Panc1 (cell line): ENCODE measurements at places on chromosomes 1 and 21.

GRCh38 chr1:227268943-227269342, 49.3 kb downstream of the CDC42BPA start:
- peak; percentile 5 for DNase-seq

DNA sequence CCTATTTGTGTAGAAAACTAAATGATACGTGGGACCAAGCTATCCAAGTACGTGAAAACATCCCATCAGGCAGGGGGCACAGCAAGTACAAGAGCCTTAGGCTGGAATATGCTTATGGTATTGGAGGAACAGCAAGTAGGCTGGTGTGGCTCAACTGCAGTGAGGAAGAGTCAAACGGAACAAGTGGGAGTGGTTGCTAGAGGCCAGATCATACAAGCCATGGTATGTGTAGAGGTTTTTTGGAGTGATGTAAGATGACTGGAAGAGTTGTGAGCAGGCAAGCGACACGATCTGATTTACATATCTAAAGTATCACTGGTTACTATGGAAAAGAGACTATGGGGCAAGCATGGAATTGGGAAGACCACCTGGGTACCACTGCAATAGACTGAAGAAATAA, 27.8 kb downstream of the ELK4 start:
- no peak for DNase-seq

DNA sequence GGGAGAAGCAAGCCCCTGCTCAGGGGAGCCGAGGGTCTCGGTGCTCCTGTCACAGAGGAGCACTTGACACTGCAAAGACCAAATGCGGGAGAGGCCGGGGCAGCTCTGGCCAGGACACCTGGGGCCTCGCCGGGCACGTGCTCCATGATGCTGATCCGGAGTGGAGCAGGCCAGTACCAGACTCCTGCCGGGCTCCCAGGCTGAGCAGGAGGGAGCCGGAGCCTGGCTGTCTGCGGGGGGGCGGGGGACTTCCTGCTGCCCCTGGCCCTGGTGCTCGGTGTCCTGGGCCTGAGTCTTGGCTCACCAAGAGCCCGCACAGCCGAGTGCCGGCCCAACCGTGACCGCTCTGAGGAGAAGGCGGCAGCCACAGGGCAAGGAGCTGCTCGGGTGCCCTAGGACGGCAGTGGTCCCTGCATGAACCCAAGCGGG, 38.5 kb upstream of the TMEM52 start:
- no peak for DNase-seq

GRCh38 chr1:111990878-111991718, 1.6 kb upstream of the KCND3 start:
- no peak for DNase-seq

DNA sequence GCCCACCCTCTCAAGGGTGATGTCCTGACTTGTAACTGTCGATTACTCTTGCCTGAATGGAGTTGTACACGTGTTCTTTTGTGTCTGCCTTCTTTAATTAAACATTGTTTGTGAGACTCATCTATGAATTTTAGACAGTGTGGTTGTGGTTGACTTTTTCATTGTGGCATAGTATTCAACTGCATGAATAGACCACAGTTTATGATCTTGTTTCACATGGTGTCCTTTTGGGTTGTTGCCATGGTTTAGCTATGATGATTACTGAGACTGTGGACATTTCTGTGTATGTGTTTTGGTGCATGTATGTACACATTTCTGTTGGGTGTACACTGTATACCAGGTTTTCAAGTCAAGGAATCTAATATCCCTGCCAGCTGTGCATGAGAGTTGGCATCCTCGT, 30.1 kb downstream of the PRMT2 start:
- DNase-seq, result no peak

DNA sequence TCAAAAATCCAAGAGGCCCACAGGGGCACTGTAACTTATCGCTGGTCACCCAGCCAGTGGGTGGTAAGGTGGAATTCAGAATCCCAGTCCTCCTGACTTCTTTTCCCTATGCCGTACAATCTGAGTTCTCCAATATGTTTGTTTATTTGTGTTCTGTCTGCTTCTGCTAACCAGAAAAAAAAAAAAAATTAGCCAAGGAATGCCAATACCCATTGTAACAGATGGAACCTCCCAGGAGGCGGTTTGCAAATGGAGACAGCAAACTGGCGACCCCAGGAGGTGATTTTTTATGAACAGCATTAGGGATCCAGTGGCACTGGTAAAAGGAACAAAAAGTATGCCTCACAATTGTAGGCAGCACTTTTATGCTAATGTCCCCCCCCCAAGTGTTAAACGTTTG, 189.0 kb upstream of the FGGY start:
- DNase-seq, result no peak

- no peak for DNase-seq
These were observed 7.7 kb upstream of the PPM1J start for GRCh38 chr1:112722601-112723510.

DNA sequence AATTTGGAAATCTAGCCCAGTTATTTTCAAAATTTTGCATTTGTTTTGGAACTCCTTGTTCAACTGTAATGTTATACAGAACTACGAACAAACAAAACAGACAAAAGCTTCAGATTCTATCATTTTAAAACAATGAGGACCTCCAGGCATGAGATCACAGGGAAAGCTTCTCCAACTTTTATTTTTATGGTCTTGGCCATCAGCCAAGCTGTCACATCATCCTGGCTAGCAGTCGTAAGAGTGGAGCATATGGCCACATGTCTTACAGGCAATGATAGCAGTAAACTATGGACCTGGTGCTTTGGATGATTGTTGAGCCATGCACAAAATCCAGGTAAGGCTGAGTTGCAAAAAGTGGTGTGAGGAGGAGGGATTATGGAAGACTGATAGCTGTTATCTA, 299.6 kb downstream of the LMX1A start:
- no peak for DNase-seq

GRCh38 chr1:63804829-63805484, 31.1 kb downstream of the ROR1 start:
- DNase-seq, result no peak

- DNase-seq, result no peak
These were observed 11.5 kb downstream of the MCOLN2 start for GRCh38 chr1:84985365-84985764.

DNA sequence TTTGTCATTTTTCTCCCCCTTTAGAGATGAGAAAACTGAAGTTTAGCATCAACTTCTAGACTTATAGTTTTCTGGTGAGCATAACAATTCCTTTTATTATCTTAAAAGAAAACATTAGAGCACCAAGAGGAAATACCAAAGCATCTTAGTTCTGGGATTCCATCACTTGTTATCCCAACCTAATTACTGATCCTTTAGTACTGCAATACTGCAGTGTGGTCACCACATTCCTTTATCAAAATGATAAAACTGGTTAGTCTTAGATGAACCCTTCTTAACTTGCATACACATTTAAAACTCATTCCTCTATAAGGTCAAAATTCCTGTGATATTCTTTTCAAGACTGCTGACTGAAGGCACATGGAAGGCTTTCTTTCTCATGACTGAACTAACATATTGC, 23.1 kb downstream of the SOD1 start:
- DNase-seq, result no peak

DNA sequence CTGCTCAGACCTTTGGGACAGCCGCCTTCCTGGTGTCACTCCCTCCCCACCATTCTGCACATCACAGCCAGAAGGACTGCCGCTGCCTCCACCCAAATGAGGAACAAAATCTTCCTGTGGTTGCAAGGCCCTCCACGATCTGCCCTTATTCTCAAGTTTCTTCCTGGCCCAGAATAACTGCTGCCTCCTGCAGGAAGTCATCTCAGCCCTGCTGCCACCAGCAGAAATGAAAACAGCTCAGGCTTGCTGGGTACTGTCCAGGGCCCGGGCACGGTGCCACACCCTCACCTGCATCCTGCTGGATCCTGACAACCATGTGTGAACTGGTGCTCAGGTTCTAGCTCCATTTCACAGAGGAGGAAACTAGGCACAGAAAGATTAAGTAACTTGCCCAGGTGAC, 2.8 kb downstream of the CLDN19 start:
- no peak for DNase-seq

DNA sequence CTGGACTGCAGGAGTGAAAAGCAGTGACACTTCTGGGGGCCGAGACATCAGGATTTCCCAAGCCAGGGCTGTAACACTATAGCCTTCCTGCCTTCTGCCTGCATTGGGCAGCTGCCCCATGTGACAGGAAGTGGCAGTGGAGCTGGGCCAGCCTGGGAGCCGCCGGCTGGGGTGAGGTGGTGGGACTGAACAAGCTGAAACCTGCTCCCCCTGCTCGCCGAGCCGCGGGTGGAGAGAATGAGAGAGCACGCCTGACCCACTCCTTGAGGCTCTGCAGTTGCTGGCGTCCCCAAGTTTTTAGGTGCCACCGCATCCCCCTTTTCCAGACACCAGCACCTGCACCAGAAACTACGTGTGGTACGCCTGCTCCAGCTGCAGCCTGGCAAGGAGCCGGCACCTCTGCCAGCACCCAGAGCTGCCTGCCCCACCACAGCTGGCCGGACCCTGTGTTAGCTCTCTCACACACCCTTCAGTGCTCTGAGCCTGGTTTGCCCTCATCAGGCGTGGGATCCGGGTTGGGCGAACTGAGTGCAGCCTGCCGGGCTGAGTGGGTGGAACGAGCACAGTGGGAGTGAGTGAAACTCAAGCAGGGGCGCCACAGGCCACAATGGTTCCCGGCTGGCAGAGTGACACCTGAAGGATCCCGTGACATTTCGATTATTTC, 119.4 kb downstream of the AKT3 start:
- DNase-seq, result no peak

DNA sequence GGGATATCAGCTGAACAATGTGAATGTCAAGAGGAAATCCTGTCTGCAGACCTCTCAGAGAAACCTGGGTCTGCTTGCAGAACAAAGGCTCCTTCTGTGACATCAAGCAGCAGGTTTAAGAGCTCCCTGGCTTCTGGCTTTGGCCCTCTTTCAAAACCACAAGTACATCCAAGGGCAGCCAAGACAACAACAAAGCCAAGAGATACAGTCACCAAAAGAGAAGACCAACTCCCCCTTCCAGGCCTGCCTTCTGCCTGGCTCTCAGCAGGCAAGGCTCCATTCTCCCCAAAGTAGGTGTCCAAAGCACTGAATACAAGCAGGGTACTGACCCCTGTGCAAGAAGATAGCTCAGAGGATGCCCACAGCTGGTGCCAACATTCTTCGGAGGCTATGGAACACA, 11.5 kb downstream of the BCAR3 start:
- no peak for DNase-seq
